ENCODE measurements at places on chromosomes 12 and 14. TPM values are rescaled to one million over a fixed set of nuclear protein-coding genes. Genes with fewer than 3 reads are reported as not detected.

DNA sequence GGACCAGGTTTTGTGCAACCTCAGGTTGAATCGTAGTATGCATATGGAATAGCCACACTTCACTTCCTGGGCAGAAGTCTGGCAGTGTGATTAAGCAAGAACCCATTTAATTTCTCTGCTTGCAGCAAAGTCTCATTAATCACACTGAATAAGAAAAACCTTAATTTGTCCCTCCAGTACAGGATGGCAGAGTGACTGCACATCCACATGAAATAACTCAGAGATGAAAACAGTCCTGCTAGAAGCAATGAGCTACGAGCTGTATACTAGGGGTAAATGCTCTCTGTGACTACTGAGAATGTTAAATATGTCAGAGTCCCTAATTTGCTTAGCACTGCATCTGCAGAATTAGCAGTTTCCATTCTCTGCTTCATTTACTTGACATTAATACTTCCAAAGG lies 88.9 kb downstream of the ACSS3 start:
- DNase-seq, result no peak

GRCh38 chr12:59194794-59195193 lies 274.5 kb upstream of the LRIG3 start:
- no peak for DNase-seq

DNA sequence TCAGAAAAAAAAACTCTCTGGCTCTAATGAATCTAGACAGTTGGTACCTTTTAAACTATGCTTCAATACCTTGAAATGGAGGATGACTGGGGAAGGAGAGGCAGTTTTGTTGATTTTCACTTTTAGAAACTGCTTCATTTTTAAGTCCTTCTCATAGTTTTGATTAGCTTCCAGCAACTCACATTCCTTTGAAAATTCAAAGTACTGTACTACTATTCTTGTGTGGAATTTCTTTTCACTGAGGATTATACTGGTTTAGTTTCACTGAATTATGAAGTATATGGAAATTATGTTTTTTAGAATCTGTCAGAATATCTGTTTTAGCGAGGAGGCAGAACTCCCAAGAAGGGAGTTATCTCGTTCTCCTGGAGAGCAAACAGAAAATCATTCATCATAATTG lies 116.3 kb downstream of the TGFB3 start:
- DNase-seq, result no peak

- peak; percentile 83 for DNase-seq
Measured at GRCh38 chr12:49923880-49924556, 20.3 kb upstream of the FAIM2 start.

The TBX3 gene
- total RNA-seq, result 6.3 TPM

- no peak for DNase-seq
Measured at GRCh38 chr12:13205809-13206559, 9.5 kb downstream of the EMP1 start.

DNA sequence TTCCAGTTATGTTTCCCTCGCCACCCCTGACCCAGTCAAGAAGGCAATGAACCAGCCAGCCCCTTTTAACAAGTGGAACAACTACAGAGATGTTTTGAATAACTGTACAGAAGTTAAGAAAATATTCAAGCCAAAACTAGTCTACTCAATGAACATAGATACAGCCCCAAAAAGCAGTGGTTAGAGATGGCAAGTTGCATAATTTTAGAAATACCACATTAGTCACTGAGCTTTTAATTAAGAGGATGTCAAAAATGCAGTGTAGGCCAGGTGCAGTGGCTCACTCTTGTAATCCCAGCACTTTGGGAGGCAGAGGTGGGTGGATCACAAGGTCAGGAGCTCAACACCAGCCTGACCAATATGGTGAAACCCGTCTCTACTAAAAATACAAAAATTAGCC lies 27.2 kb downstream of the PROX2 start:
- no peak for DNase-seq

GRCh38 chr12:96046543-96047228 lies 11.3 kb upstream of the LTA4H start:
- DNase-seq, result no peak

DNA sequence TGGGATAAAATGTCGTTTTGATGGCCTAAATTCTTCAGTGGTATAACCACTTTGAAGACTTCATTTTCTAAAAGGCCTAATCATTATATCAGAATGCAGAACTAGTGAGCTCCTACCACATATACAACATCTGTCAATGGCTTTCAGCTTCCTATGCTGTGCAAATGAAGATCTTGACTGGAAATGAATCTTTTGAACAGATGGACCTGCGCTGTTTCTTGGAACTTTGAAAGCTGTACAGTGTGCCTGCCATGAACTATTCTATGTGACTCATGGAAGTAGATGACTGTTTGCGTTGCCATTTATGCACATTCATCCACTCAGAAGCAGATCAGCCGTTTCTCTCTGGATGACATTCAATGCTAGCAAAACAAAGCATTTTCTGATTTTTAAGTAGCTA lies 542.2 kb upstream of the USP15 start:
- DNase-seq, result no peak

The CLEC6A gene
- total RNA-seq, result not detected

The HEATR5A gene
- 48.1 TPM for total RNA-seq

DNA sequence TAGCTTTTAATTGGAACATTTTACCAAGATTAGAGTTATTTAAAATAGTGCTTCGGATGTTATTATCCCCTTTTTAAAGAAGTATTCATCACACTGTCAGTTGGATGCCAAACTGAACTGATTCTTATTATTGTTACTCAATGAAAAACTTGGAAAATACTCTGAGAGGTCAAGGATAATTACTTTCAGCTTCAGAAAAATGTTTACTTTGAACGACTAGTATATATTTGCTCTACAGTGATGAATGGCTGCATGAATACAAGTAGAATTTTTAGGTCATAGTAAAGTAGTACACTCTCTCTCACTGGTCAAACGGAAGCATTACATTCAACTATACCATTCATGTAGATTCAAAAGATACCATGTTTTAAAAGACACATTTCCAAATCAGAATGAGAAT lies 269.2 kb downstream of the CCDC91 start:
- DNase-seq, result no peak

The STON2 gene
- 25.1 TPM for total RNA-seq

The ADCY6 gene
- total RNA-seq, result 31.6 TPM

- DNase-seq, result no peak
Measured at GRCh38 chr14:102568115-102568614, 24.3 kb upstream of the RCOR1 start.

The BLTP3B gene
- 88.6 TPM for total RNA-seq

DNA sequence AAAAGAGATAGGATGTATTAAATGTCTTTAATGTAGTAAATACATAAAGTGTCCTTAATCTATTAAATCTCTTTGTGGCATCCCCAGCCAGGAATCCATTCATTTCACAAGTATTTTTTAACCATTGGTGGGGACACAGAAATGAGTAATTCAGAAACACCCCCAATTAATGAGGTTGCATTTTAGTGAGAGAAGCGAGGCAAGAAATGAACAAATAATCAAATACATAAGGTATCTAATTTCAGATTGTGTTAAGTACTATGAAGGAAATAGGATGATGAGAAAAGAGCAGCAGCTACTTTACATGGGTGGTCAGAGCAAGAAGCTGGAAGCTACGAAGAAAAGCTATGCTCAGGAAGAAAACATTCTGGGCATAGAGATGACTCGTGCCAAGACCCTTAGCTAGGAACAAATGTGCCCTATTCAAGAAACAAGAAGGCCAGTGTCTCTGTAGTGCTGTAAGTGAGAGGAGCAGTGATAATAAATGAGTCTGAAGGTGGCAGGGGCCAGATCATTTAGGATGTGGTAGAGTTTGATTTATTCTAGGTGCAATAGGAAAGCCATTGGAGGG lies 60.5 kb upstream of the IGF1 start:
- no peak for DNase-seq

GRCh38 chr14:102187568-102188001 lies 47.9 kb downstream of the WDR20 start:
- no peak for DNase-seq

The TSPAN19 gene
- not detected for total RNA-seq

The DDIT3 gene
- total RNA-seq, result 34.0 TPM

DNA sequence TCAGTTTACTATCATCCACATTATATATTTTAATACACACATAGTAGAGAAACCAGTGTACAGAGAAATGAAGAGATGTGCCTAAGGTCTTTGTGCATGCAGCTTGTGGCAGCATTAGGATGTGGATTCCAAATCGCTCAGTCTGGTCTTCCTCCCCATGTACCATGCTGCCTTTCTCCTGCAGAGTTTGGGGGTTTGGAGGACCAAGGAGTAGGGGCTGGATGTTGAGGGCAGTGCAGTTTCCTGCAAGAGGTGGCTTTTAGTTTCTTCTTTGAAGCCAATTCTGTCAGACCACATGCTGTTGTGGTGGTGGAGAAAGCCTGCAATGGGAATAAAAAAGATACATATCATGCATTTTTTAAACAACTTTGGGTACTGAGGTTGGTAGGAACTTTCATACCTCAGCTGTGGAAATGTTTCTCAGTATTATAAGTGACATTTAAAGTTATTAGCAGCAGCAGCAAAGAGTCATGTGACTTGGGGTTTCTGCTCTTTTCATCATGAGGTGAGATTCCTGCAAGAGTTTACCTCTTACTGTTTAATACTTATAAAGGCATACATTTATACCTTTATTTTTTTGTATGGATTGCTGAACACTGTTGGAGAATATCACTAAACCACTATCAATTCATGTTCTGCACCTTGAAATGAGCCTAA lies 34.4 kb downstream of the TESPA1 start:
- DNase-seq, result no peak

The TESPA1 gene
- 1.00 TPM for total RNA-seq

- peak; percentile 64 for DNase-seq
Measured at GRCh38 chr12:132353811-132354210, 24.4 kb upstream of the GALNT9 start.

GRCh38 chr14:90608929-90609341 lies 207.3 kb downstream of the TTC7B start:
- no peak for DNase-seq

DNA sequence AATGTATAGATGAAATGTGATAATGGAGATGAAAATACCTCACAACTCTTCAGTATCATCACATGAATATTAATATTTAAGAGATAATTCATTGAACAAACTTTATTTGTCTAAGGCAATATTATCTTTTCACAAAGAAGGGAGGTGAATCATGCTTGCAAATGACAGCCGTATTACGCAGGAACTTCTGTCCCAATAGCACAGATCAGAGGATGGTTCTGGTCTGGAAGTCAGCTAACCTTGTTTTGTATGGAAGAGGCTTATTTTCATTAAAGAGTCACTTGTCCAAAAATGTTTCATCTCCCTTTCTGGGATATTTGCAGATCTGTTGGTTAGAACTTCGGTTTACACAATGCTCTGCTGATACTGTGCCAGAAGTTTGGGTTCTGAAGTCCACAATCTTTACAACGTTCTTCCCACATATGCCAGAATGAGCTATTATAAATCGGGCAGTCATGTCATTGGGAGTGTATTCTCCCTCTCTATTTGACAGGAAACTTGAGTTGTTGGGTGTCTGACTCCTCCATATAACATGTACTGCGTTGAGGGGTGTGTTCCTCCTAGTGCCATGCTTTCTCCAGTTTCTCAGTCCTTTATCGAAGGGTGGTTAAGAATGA lies 29.8 kb downstream of the YY1 start:
- DNase-seq, result no peak

GRCh38 chr14:106062502-106063272 lies 536.3 kb downstream of the TMEM121 start:
- no peak for DNase-seq

- DNase-seq, result no peak
Measured at GRCh38 chr14:28057359-28058296, 709.0 kb upstream of the FOXG1 start.

DNA sequence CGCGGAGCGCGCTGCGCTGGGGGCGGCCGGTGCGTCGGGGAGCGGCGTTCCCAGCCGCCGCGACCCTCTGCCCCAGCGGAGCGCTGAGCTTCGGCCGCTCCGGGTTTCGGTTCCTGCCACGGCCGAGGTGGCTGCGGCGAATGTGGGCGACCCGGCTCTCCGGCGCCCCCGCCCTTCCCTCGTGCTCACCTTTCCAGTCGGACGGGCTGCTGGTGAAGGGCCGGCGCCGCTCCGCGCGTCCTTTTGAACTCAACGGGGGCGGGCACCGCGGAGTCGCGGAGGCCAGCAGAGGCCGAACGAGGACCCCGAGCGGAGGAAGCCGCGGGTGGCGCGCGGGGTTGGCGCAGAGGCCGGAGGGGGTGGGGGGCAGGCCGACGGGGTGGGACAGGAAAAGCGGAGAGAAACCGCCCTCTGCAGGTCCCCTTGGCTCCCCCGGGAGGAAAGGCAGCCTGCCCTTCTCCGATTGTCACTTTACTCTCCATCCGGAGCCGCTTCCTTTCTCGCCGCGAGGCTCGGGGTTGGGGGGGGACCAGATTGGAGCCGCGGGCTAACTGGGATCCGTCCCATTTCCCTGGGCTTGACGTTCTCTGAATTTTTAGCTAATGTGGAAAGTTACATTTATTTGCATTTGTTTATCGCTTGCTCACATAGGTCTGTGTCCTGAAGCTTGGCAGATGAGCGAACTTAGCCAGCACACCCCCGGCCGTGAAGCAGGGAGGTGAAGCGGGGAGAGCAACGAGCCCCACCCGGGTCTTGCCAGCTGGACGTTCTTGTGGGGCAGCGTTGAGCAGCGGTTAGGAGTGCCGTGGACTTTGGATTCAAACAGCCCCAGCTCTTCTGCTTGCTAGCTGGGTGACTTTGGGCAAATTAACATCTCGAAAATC lies at the start of gene SMAGP:
Gene SMAGP, minus strand, starts transcription at position 349 of the 884 bp plus-strand sequence. CDS start 1,137 bp downstream, outside the sequence.
- peak; percentile 88 for DNase-seq

The ALDH1L2 gene
- total RNA-seq, result 56.8 TPM

The PTPRB gene
- 38.0 TPM for total RNA-seq

DNA sequence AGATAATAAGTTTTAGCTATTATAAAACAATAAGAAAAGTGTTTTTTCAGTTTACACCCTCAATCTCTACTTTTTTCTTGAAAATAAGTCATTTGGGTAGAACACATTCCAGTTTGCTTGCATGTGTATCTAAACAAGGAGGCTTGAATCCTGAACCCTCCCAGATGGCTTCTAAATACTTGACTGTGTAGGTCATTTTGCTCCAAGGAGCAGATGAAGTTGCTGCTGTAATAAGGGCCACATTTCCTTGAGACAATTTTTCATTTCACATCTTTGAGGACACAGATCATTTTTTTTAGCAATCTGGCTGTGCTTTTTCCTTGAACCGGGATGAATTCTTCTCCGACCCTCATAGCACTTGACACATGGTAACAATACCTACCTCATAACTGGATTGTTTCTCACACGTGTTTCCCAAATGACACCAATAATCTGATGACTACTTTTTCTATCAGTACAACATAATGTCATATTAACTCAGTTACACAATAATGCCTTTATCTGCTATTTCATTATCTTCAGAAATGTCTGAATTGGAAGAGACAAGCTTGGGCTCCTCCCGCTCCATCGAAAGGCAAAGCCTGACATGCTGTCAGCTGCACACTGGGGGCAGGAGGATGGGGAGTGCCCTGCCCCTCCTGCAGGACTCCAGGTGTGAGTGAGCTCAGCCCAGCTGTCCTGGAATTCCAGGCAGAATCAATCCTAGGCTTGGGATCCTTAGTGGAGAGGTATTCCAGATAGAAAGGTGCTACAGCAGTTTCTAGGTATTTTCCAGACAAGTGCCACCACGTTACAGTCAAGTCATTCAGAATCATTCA lies 30.9 kb downstream of the GPHB5 start:
- DNase-seq, result no peak

GRCh38 chr12:45671254-45671653 lies 58.3 kb upstream of the ARID2 start:
- DNase-seq, result no peak

All from posterior vena cava (tissue), 2 donors.